ENCODE measurements at places on chromosomes 2 and 18. TPM values are rescaled to one million over a fixed set of nuclear protein-coding genes. Genes with fewer than 3 reads are reported as not detected.
A peak's percentile ranks its signal among the peaks of the same experiment; 100 is the strongest.

GRCh38 chr2:69578198-69578540, 65.4 kb downstream of the AAK1 start:
- DNase-seq = no peak

DNA sequence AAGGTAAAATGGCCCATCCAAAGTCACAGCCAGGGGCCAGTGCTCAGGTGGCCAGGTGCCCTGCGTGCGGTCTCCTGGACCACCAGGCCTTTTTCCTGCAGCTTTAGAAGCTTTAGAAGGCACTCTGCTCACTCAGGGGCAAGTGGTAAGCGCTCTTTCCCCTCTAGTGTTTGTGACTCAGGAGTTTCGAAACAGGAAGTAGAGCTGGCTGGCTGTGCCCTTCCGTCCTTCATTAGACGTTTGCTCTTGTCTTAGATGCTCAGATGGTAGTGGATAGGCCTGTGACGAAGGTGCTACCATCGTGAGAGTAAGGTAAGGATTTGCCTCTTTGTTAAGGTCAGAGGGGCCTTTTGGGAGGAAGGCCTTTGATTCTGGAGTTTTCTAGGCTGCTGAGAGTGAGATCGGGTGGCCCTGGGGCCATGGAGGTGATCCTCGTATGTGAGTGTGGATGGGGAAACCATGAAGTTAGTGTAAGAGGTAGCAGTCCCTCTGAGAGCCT, at the start of gene CASP8:
Gene CASP8, plus strand, starts transcription at position 235 of the 499 bp plus-strand sequence. CDS start 5,951 bp downstream, outside the sequence.
- peak; percentile 77 for DNase-seq

GRCh38 chr18:42271647-42272414, 316.8 kb downstream of the PIK3C3 start:
- no peak for DNase-seq

GRCh38 chr18:75129717-75130477, 79.0 kb downstream of the PTGR3 start:
- peak; percentile 33 for DNase-seq

- DNase-seq = no peak
These were observed 1.1 kb upstream of the RNU4ATAC start for GRCh38 chr2:121529439-121530211.

DNA sequence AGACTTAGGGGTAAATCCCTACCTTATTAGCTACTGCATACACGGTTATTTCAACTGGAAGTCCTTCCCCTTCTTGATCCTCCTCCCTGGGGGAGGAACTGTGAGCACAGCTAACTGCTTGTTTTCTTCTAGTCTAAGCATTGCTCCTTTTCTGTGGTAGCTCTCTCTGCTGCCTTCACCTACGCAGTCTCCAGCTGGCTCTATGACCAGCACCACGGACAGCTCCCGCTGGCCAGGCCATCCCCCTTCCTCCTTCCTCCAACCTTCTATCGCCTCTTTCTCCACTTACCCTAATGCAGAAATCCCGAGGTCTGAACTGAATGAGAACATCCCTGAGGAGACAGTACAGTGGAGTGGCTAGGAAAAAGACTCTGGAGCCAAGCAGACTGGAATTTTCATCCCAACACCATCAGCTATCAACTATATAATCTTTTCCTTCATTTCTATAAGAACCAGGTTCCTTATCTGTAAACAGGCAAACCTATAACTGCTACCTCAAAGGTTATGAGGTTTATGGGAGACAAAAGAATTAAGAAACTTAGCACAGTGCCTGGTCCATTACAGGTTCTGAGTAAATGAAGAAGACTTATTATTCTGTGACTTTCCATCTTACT, 4.7 kb upstream of the CFAP65 start:
- DNase-seq = peak; percentile 23

GRCh38 chr2:241888641-241889040, 19.1 kb downstream of the RTP5 start:
- DNase-seq = no peak

DNA sequence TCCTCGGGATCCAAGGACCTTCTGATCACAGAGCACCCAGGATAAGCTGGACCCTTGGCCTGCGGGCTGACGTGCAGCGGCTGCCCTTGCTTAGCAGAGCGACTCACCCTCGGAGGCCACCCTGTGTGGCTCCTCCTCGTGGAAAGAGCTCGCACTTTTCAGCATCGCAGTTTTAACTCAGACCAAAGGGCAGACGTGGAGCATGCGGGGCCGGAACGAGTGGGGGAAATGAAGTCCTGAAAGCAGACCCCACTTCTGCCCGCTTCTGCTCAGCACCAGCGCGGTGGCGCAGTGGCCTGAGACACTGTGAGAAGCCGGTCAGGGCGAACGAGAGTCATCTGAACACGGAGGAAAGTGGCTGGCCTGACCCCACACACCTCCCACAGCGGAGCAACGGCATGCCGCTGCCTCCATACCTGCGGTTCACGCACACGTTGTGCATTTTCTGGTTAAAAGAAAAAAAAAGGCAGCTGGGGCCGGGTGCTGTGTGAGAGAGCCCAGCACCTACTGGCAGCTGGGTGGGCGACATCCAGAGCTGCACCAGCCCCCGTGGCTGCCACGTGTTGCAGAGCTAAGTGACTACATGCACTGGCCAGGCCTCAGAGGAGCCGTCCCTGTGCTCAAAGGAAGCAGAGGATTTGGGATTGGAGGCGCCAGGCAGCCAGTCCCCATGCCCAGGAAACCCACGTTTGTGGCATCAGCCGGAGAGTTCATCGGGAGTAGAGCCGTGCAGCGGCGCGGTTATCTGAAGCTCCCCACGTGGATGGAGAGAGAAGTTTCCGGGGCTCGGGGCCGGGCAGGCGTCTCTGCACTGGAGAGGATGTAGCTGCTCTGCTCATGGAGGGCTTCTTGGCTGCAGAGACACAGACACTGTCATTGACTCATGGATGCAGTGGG, 89.7 kb downstream of the USP40 start:
- no peak for DNase-seq

- DNase-seq = no peak
These were observed 338.8 kb downstream of the SETBP1 start for GRCh38 chr18:45019469-45019868.

DNA sequence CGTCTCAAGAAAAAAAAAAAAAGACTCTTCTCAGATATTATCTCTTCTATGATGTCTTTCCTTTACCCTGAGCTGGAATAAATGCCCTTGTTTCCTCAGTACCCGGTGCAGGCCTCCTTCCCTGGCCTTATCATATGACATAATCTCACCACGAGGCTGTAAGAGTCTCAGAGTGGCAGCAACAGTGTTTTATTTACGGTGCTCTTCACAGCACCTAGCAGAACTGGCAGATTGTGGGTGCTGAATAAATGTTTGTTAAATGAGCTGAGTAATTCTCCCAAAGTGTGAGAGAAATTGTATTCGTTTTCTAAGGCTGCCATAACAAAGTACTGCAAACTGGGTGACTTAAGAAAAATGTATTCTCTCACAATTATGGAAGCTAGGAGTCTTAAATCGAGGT, 82.8 kb upstream of the CD28 start:
- DNase-seq = no peak

- DNase-seq = no peak
These were observed 857 bp upstream of the INHBB start for GRCh38 chr2:120344976-120345581.

The HS1BP3 gene
- 6.1 TPM for total RNA-seq

The ORC4 gene
- 32.5 TPM for total RNA-seq

The BOK gene
- 0.35 TPM for total RNA-seq

Measured in activated naive CD4-positive, alpha-beta T cell treated with anti-CD3 and anti-CD28 coated beads, Interleukin-2, amount 50 U/mL, for 72 hours (primary cell).